ENCODE measurements at places on chromosomes 1 and 21. TPM values are rescaled to one million over a fixed set of nuclear protein-coding genes. Genes with fewer than 3 reads are reported as not detected.

The OR10K2 gene
- total RNA-seq = not detected

The PHLDA3 gene
- 13.2 TPM for total RNA-seq

The TNFRSF4 gene
- total RNA-seq = 3.1 TPM

The CHD1L gene
- 58.3 TPM for total RNA-seq

The MPL gene
- not detected for total RNA-seq
